NCI-H146 (cell line): ENCODE measurements at places on chromosomes 12 and 14.

GRCh38 chr14:85471744-85472143, 58.2 kb upstream of the FLRT2 start:
- DNase-seq: peak; percentile 84

- no peak for DNase-seq
These were observed 27.9 kb downstream of the PPM1H start for GRCh38 chr12:62907078-62907477.

GRCh38 chr14:75254901-75255584, 23.6 kb upstream of the FOS start:
- no peak for DNase-seq

DNA sequence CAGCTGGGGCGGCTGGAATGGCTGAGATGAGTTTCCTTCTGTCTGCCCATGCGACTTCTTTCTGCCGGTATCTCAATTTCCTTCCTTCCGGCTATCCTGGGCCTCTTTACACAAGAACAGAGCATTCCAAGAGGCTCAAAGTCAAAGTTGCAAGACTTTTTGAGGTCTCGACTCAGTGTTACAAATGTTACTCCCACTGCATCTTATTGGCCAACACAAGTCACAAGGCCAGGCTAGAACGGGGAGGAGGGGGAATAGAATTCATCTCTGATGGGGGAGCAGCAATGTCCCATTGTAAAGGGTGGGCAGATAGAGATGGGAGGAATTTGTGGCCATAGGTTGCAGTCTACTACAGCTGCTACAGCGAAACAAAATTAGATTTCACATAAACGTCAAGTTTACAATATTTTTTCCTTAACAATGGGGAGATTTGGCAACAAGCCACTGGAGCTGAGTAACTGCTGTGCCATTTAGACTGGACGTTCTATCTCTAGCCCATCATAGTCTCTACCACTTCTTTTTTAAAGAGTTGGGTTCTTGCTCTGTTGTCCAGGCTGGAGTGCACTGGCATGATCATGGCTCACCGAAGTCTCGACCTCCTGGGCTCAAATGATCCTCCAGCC, 9.5 kb upstream of the NYNRIN start:
- DNase-seq: no peak

DNA sequence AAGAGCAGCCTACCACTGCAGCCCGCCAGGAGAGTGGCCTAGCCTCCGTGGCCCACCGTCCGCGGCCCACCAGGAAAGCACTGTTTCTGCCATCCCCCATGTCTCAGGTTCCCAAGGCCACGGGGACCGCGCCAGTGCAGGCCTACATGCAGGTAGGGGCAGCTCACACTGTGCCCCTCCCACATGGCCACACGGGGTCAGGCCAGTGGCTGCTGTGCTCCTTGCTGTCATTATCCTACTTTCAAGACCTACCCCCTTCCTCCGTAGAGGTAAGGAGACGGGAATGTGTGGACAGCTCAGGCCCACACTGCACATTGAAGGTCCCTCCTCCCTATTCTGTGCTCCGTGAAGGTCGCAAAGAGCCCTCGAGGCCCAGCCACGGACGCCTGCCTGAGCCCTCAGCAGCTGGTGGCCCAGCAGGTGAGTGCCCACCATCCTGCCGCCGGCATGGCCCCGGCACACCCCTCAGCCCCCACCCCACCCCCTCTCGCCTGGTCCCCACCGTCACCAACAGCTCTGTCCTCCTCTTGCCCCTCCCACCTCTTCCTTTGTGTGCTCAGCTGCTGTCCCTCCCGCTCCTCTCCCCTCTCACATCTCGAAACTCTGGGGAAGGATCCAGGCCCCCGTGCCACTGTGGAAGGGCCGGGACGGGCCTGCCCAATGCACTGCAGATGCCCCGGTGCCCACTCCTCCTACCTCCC, 10.0 kb downstream of the DDX51 start:
- DNase-seq: peak; percentile 83

GRCh38 chr12:118611770-118612169, 235.4 kb downstream of the SUDS3 start:
- peak; percentile 66 for DNase-seq

- DNase-seq: peak; percentile 81
These were observed at the start of gene TEAD4 for GRCh38 chr12:2959192-2959504. Gene TEAD4 (plus strand): TSS chr12:2959397.

- no peak for DNase-seq
These were observed 5.1 kb upstream of the OAS2 start for GRCh38 chr12:112973011-112973735.

DNA sequence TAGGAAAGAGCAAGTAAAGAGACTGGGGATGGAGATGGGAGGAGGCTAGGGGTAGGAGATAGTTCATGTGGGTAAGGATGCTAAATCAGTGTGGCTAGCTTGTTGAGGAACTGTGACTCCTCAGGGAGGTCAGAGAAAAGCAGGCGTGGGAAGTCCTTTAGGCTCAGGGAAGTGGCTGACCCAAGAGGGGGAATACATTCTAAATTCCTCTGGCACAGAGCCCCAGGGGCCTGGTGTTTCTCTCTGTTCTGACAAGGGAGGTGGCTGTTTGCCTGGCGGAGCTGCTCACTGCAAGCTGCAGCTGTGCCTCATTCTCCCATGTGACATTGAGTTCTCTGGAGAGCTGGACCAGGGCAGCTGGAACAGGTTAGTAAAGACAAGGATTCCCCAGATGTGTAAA, 152.2 kb upstream of the SLC38A2 start:
- no peak for DNase-seq

GRCh38 chr12:67430708-67431335, 161.7 kb downstream of the CAND1 start:
- no peak for DNase-seq

DNA sequence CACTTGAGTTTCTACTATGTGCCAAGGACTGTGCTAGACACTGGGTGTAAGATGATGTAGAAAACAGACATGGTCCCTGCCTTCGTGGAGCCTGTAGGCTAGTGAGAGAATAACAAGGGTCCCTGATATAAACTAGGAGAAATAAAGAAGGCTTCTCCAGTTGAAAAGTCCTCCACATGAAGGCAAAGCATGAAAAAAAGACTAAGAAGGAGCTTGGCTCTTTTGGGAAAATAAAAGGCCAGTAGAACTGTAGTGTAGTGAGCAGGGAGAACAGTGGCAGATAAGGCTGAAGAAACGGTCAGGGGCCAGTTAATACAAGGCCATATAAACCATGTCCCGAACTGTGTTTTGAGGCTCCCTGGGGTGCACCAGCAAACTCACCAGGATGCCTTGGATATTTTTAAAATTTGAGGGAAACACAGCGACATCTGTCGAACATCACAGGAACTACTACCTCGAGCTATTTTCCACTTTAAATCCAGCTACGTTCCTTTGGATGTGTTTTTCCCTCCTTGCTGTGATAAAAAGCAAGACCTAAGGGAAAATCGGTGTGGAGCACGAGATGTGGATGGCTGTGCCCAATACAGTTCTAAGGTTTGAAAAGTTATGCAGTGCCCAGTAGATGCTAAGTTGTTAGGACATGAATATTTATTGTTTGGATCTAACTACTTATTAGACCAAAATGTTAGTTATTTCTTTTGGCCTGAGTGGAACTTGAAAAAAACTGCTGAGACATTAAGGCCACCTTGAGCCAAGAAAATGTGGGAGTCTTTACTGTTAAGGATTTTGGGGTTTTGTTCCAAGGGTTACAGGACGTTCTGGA, 8.5 kb upstream of the CFL2 start:
- DNase-seq: peak; percentile 47

GRCh38 chr14:32696325-32697091, 242.2 kb upstream of the NPAS3 start:
- peak; percentile 3 for DNase-seq

GRCh38 chr12:41339784-41340183, 151.7 kb downstream of the PDZRN4 start:
- DNase-seq: no peak

- DNase-seq: no peak
These were observed 42.3 kb upstream of the TPH2 start for GRCh38 chr12:71896205-71896882.

GRCh38 chr14:51544901-51545300, 106.8 kb upstream of the FRMD6 start:
- DNase-seq: no peak

- DNase-seq: peak; percentile 91
These were observed 6.3 kb downstream of the DHH start for GRCh38 chr12:49088150-49088931.

- no peak for DNase-seq
These were observed 74.1 kb downstream of the PITPNM2 start for GRCh38 chr12:123076604-123077297.

GRCh38 chr14:90788031-90788430, 28.2 kb downstream of the TTC7B start:
- no peak for DNase-seq

GRCh38 chr12:127664901-127665300, 602.1 kb upstream of the TMEM132C start:
- DNase-seq: no peak

DNA sequence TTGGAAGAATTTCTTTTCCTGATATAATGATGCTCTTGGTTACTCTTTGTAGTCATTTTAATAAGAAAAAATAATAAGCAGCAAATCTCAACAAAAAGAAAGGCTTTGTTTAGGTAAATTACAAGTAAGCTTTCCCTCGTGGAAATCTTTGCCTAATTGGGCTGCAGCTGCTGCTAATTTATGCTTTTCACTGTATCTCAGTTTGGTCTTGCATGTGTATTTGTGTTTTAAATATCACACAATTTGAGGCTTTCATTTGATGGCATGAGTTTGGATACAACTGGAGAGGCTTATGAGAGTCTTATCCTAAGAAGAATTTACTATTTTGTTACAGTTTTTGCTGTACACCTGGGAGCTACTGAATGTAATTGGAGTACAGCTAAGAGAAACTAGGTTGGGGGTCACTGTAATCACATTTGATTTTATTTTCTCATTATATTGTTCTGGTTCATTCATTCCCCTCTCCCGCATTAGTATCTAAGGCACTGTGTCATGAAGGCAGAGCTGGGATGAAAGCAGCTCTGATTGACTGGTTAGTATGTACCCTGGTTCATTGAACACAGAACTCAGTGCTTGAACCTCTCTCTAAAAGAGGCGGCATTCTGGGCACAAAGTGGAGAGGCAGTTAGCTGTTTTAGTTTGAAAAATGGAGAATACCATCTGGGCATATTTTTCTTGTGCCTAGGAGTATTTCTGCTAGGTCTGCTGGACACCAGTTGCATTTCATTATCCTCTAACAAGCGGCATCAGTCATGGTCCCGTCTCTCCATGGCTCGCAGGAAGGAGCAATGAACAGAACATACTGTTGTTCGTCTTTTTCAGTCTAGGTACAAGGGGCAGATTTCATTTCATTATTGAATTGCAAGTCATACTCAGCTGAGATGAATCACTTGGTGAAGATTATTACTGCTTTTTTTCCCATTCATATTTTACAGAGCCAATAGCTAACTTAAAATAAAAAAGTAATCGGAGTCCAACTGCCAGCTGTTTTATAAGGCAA, 118.0 kb upstream of the TMEM260 start:
- no peak for DNase-seq

DNA sequence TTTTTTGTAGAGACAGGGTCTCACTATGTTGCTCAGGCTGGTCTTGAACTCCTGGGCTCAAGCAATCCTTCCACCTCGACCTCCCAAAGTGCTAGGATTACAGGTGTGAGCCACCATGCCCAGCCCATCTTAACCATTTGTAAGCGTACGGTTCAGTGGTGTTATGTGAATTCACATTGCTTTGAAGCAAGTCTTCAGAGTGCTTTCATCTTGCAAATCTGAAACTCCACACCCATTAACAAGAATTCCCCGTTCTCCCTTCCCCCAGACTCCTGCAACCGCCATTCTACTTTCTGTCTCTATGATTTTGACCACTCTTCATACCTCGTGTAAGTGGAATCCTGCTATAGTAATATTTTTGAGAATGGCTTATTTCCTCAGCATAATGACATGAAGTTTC, 24.9 kb upstream of the BICDL1 start:
- DNase-seq: no peak

DNA sequence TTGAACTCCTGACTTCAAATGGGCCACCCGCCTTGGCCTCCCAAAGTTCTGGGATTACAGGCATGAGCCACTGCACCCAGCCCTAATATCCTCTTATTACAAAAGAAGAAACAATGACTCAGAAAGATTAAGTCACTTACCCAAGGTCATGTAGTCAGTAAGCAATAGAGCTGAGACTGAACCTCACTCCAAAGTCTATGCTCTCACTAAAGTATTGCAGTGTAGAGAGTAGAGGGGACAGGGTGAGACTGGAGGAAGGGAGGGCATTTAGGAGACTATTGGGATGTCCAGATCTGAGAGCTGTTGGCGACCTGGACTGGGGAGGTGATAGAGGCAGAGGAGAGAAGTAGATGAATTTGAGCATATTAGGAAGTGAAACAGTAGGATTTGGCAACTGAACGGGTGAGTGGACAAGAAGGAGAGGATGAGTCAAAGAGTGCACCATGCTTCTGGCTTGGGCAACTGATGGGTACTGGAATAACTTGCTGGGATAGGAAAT, 11.8 kb downstream of the P2RX7 start:
- no peak for DNase-seq

DNA sequence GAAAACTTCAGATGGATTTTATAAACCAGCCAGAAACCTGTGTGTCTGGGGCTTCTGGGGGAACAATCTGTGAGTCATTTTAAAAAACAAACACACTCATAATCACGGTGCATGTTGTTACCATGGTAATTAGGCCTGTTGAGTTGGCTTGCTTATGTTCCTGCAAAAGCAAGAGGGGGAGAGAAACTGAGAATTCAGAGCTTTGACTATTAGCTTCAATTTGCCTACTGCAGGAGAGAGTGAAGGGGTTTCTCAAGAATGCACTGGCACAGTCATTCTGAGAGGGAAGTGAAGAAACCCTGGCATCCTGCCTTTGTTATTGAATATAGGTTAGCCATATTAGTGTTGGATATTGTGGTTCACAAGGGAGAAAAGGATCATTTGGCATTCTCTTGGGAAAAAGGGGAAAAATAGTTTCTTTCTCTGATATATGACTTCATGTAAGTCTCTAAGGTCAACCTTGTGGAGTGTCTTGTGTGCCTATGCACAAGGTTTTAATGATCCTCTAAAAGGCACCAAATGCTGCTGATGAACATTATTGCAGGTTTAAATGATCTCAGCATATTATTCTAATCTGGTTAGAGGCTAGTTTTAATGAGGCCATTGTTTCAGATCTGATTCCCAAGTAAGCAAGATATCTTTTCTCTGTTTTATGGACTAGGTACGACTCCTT, 12.9 kb downstream of the GNG2 start:
- DNase-seq: peak; percentile 81

DNA sequence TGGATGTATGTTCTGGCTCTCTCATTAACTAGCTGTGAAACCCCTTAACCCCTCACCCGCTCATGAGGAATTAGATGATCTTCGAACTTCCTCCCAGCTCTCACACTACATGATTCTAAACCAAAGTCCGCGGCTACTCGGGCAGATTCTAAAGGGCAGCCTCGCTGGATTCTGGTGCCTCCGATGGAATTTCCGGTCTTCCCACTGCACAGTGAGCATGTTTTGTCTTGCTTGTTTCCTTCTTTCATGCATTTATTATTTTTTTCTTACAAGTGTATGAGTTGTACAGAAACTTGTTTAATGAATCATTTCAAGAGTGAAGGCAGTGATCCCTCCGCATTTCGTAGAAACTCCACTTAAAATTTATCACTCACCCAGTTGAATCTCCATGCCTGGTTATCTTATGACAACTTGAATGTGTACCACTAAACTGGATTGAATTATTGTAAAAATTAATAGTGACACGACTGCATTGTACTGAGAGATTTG, 4.5 kb upstream of the HCAR3 start:
- no peak for DNase-seq
